ENCODE measurements at places on chromosomes 3 and 15.

DNA sequence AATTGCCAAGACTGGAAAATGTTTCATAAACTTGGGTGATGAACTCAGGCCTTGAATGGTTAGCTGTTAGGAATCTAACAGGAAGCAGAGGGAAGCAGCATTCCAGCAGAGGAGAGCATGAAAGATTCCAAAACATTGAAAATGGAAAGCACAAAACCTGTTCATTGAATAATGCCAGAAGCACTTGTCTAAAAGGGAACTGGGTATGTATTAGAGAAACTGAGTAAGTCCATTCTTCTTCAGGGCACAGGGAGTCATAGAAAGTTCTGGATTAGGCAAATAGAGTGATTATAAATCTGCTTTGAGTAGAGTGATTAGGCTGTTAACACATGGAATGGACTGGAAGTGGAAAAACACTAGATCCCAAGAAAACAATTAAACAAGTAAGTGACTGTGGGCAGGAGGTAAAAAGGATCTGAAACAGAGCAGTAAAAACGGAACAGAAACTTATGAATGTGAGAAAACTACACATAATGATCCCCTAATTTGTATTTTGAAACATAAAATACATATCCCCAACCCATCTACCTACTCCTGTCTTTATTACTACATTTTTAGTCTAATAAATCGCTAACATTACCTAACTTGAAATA is 343.4 kb downstream of the TBC1D5 start:
- no peak for DNase-seq

- no peak for DNase-seq
Measured at GRCh38 chr15:49748791-49749190, 127.9 kb downstream of the DTWD1 start.

- no peak for DNase-seq
Measured at GRCh38 chr15:56537881-56538280, 72.9 kb upstream of the MNS1 start.

GRCh38 chr3:138124706-138125355 is 7.4 kb downstream of the A4GNT start:
- no peak for DNase-seq

Data from lung microvascular endothelial cell (primary cell).